ENCODE measurements at places on chromosomes 5 and 9. TPM values are rescaled to one million over a fixed set of nuclear protein-coding genes. Genes with fewer than 3 reads are reported as not detected.

DNA sequence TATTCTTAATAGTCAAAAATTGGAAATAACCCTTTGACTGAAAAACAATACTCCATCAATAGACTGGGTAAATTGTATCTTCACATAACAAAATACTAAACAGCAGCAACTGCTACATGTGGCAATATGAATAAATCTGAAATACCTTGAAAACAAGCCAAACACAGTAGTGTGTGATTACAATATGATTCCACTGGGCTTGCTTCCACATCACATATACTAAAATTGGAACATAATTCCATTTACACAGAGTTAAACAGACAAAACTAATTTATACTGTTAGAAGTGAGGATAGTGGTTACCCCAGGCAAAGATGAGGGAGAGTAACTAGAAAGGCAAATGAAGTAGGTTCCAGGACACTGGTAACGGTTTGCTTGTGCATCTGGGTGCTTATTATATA, 20.4 kb downstream of the FNIP1 start:
- no peak for DNase-seq
- H3K27ac ChIP-seq: no peak overlapping the region
- H3K4me3 ChIP-seq: no peak overlapping the region
- no peaks in the 10 kb centered on the region for H3K4me1 ChIP-seq
- H3K27me3 ChIP-seq: no peaks in the 10 kb centered on the region

DNA sequence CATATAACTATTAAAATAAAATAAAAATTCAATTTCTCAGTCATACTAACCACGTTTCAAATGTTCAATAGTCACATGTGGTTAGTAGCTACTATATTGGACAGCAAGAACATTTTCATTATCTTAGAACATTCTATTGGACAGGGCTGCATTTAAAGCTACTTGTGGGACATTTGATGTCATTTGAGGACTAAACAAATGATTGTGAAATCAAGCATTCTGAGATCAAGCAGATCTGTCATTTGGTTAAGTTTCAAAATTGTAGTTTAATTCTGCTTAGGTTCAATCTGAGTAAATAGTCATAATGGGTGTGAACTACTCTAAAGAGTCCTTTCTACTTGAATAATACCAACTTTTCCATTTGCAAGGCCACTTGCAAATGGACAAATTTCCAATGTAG, 226.9 kb upstream of the C9orf72 start:
- no peak overlapping the region for H3K4me3 ChIP-seq
- no peaks in the 10 kb centered on the region for H3K36me3 ChIP-seq
- DNase-seq: no peak
- H3K4me1 ChIP-seq: no peaks in the 10 kb centered on the region
- no peak overlapping the region for H3K27ac ChIP-seq

The PCDHB7 gene
- not detected for total RNA-seq

- no peak overlapping the region for H3K27ac ChIP-seq
- no peak overlapping the region for H3K4me3 ChIP-seq
- H3K4me1 ChIP-seq: no peaks in the 10 kb centered on the region
- H3K36me3 ChIP-seq: no peaks in the 10 kb centered on the region
- DNase-seq: no peak
These were observed 118.8 kb downstream of the PRDM6 start for GRCh38 chr5:123207852-123208251.

GRCh38 chr9:8717146-8717545, 917.6 kb upstream of the DMAC1 start:
- H3K36me3 ChIP-seq: no peaks in the 10 kb centered on the region
- DNase-seq: no peak
- H3K27me3 ChIP-seq: no peaks in the 10 kb centered on the region
- H3K4me1 ChIP-seq: no peaks in the 10 kb centered on the region
- H3K27ac ChIP-seq: no peak overlapping the region
- H3K4me3 ChIP-seq: no peak overlapping the region

The OTP gene
- total RNA-seq: not detected

GRCh38 chr5:160435532-160435931, 13.9 kb downstream of the PTTG1 start:
- no peaks in the 10 kb centered on the region for H3K27me3 ChIP-seq
- no peak overlapping the region for H3K4me3 ChIP-seq
- H3K36me3 ChIP-seq: no peaks in the 10 kb centered on the region
- DNase-seq: no peak
- no peaks in the 10 kb centered on the region for H3K4me1 ChIP-seq

The POLR3G gene
- 4.5 TPM for total RNA-seq
